ENCODE measurements at places on chromosomes 7 and 10. TPM values are rescaled to one million over a fixed set of nuclear protein-coding genes. Genes with fewer than 3 reads are reported as not detected.

DNA sequence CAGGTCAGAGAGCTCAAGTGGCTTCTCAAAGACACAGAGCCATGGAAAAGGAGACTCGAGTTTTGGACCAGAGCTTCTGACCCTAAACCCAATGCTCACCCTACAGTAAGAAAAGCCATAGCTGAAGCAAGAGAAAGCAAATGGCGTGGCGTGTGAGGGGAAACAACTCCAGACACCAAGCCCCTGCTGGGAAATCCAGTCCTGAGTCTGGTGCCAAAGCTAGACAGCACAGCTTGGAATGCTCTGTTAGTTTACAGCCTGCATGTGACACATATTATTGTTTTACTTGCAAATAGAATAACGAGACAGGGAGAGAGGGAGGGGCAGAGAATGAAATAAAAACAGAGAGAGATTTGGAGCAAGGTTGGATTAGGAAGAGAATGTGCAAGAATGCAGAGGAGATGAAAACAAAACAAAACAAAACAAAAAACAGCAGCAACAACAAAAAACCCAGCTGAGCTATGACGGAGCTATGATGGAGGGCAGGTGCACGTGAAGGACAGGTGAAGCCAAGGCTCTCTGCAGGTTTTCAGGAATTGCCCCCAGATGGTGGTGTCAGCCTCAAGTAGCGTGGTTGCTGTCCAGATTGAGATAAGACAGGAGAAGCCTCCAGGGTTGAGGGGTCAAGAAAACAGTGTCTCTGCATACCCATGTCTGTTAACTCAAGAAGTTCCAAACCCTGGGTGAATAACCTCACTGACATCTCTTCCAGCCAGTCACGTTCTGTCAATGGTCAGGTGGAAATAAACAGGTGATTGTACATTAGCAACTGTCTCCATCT, 69.7 kb upstream of the LRRC18 start:
- H3K4me1 ChIP-seq, result no peaks in the 10 kb centered on the region
- H3K4me3 ChIP-seq, result no peak overlapping the region
- DNase-seq, result no peak

GRCh38 chr7:109407756-109408155, 838.1 kb downstream of the DNAJB9 start:
- no peak for DNase-seq
- H3K4me1 ChIP-seq, result no peaks in the 10 kb centered on the region
- H3K36me3 ChIP-seq, result no peaks in the 10 kb centered on the region
- H3K4me3 ChIP-seq, result no peak overlapping the region
- H3K27ac ChIP-seq, result no peak overlapping the region

- H3K27ac ChIP-seq, result no peak overlapping the region
- H3K27me3 ChIP-seq, result peaks cover 36% of the 10 kb centered on the region
- no peaks in the 10 kb centered on the region for H3K4me1 ChIP-seq
- H3K4me3 ChIP-seq, result no peak overlapping the region
- no peak for DNase-seq
- H3K36me3 ChIP-seq, result no peaks in the 10 kb centered on the region
Observed at GRCh38 chr10:129405389-129405788, 61.7 kb upstream of the MGMT start.

DNA sequence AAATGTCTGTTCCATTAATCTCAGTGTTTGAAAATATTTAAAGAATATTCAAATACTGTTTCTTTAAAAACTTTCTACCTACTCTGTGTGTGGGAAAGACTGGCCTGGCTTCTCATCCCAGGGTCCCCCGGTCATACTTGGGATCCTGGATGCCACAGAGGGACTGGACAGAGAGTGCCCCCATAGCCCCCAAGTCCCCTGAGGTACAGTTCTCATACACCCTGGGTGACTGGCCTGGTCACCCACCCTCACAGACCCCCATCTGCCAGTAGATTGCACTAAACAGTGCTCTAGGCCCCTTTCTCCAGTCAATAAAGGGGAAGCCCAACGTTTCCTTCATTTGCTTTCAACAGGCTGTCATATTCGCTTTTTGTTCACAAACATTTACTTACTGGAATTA, 3.0 kb downstream of the TMEM273 start:
- H3K27me3 ChIP-seq, result no peaks in the 10 kb centered on the region
- H3K36me3 ChIP-seq, result no peaks in the 10 kb centered on the region
- peaks cover 25% of the 10 kb centered on the region for H3K4me1 ChIP-seq

GRCh38 chr10:77888356-77888703, 38.2 kb downstream of the DLG5 start:
- no peaks in the 10 kb centered on the region for H3K36me3 ChIP-seq
- H3K4me3 ChIP-seq, result no peak overlapping the region
- peak overlapping the region; percentile 73 for H3K27ac ChIP-seq
- DNase-seq, result no peak

GRCh38 chr10:6176691-6177231, 26.0 kb upstream of the PFKFB3 start:
- no peak overlapping the region for H3K27ac ChIP-seq
- H3K4me3 ChIP-seq, result no peak overlapping the region
- H3K36me3 ChIP-seq, result no peaks in the 10 kb centered on the region
- no peaks in the 10 kb centered on the region for H3K27me3 ChIP-seq

DNA sequence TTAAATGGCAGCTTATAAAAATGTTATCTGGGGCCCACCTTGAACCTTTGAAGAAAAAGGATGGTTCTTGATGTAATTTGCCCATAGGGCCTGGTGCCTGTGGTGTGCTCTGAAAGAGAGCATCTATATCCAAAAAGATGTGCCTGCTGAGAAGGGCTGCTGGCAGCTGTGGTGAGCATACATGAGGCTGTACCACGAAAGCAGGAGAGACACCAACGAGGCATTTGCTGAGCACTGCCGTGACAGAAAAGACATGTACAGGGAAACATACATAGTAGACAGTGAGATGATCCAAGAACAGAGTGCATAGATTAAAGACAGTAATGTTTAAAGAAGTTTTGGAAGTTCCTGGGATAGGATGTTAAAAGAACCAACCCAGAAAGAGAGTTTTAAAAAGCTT, 664.5 kb downstream of the PHTF2 start:
- H3K4me1 ChIP-seq, result no peaks in the 10 kb centered on the region
- no peak overlapping the region for H3K4me3 ChIP-seq
- DNase-seq, result no peak
- H3K36me3 ChIP-seq, result no peaks in the 10 kb centered on the region
- no peak overlapping the region for H3K27ac ChIP-seq

The LRIT1 gene
- total RNA-seq, result not detected

DNA sequence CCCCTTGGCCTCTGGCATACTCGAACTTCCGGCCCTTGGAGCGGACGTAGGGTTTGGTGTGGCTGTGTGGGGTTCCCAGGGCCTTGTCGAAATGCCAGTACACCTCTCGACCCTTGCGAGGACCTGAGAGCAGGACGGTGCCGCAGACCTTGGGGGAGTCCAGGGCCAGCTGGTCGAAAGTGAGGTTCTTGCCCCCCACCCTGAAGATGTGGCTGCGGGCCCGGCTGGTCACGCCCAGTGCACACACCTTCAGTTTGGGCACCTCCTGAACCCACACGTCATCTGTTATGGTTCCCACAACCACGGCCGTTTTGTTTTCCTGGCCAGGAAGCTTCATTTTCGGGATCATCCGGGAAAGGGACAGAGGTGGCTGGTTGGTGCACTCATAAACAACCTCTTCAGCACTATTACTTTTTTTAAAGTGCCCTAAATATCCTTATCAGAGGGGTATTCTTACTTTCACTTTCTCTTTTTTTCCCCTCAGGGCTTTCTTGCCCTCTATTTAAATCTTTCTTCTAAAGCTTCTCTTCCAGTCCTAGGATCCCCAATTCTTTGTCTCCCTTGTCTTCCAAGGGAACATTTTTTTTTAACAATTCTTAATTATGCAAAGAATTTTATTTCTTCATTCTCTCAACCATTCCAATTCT, 44.9 kb upstream of the FAM3C start:
- no peak overlapping the region for H3K27ac ChIP-seq
- no peak for DNase-seq
- H3K4me3 ChIP-seq, result no peak overlapping the region

- no peak overlapping the region for H3K4me3 ChIP-seq
- no peaks in the 10 kb centered on the region for H3K36me3 ChIP-seq
- H3K27ac ChIP-seq, result no peak overlapping the region
- H3K27me3 ChIP-seq, result peaks cover 82% of the 10 kb centered on the region
Observed at GRCh38 chr7:151252961-151253711, 4.6 kb upstream of the SMARCD3 start.

The POLR2J3 gene
- total RNA-seq, result 51.1 TPM

GRCh38 chr7:99171731-99172130, 27.8 kb upstream of the SMURF1 start:
- no peak overlapping the region for H3K4me3 ChIP-seq
- no peaks in the 10 kb centered on the region for H3K4me1 ChIP-seq
- H3K27me3 ChIP-seq, result no peaks in the 10 kb centered on the region
- DNase-seq, result no peak

DNA sequence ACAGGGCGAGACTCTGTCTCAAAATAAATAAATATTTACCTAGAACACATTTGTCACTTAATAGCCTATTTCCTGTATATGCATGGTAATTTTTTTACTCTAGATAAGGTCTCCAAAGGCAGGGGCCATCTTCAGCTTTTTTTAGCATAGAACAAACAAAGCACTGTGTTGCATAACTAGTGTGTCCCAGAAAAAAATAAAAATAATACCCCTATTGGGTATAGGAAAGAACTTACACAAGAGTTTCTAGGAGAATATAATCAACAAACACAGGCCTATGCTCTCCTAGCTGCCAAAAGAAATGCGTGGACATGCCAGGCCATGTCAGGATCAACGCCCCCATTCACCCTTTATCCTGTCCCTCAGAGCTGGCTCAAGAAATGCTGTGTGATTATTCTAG, 103.6 kb downstream of the PARD3 start:
- H3K4me1 ChIP-seq, result peaks cover 41% of the 10 kb centered on the region
- H3K27ac ChIP-seq, result no peak overlapping the region
- no peak overlapping the region for H3K4me3 ChIP-seq
- H3K27me3 ChIP-seq, result no peaks in the 10 kb centered on the region
- no peak for DNase-seq

- no peak overlapping the region for H3K27ac ChIP-seq
- DNase-seq, result no peak
- H3K36me3 ChIP-seq, result no peaks in the 10 kb centered on the region
- H3K4me1 ChIP-seq, result no peaks in the 10 kb centered on the region
- no peak overlapping the region for H3K4me3 ChIP-seq
Observed at GRCh38 chr7:150564006-150564405, 3.2 kb upstream of the GIMAP4 start.

The ADAM22 gene
- total RNA-seq, result 14.0 TPM

- H3K36me3 ChIP-seq, result no peaks in the 10 kb centered on the region
- no peak overlapping the region for H3K27ac ChIP-seq
- DNase-seq, result no peak
- H3K4me1 ChIP-seq, result no peaks in the 10 kb centered on the region
- no peak overlapping the region for H3K4me3 ChIP-seq
Observed at GRCh38 chr7:136925044-136925443, 56.6 kb downstream of the CHRM2 start.

DNA sequence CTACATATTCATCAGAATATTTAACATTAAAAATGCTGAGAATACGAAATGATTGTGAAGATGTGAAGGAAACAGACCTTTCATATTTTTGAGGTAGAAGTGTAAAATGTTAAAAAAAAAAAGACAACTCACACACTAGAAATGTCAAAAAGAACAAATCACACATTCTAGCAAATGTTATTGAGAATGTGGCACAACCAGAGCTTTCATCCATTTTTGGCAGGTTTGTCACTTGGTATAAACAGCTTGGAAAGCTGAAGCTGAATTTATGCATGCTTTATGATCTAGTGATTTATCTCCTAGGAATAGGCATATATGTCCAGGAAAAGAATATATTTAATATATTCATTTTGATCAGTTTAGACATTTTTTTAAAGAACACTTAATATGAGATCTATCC, 784.9 kb upstream of the GHITM start:
- DNase-seq, result no peak
- H3K27ac ChIP-seq, result no peak overlapping the region
- H3K4me1 ChIP-seq, result no peaks in the 10 kb centered on the region
- H3K27me3 ChIP-seq, result no peaks in the 10 kb centered on the region
- no peaks in the 10 kb centered on the region for H3K36me3 ChIP-seq

DNA sequence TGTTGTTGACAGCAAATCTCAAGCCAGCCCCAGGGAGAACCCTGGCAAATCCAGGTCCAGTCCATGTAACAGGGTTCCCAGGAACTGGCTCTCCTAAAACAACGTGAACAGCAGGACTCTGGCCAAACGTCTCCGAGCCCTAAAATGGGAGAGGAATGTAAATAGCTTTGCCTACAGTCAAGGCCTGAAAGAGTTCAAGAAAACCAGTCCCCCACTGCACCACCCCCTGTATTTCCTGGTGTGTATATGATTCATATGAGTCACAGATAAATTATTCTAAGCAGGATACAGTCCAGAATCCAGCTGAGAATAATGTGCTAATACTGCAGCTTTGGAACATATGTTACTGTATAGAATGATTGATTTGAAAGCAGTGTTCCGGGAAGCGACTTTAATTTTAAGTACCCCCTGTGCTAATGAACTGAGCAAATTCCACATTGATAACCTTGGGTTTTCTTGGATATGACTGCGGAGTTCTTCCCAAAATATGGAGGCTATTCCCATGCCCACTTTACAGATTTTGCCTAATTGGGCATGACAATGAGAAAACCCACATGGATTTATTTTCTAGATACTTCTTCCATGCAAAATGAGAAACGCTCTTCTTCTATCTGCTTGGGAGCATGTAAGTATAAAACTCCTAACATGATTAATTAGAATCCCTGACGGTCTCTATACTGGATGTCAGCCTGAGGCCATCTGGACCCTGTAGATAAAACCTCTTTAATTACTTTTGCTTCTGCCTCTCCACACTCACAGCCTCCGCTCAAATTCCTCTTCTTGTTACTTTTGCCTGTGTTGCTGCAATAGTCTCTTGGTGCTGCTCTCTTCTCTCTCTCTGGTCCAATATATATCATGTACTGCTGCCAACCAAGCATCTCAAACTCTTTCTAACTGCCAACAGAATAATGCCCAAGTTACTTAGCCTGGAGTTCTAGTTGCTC, 50.2 kb downstream of the LAMB4 start:
- H3K4me1 ChIP-seq, result peaks cover 10% of the 10 kb centered on the region
- no peaks in the 10 kb centered on the region for H3K36me3 ChIP-seq
- no peaks in the 10 kb centered on the region for H3K27me3 ChIP-seq
- no peak overlapping the region for H3K27ac ChIP-seq

- H3K36me3 ChIP-seq, result no peaks in the 10 kb centered on the region
- no peak for DNase-seq
- H3K27me3 ChIP-seq, result no peaks in the 10 kb centered on the region
- no peak overlapping the region for H3K27ac ChIP-seq
Observed at GRCh38 chr10:28837613-28838390, 160.5 kb downstream of the BAMBI start.

GRCh38 chr10:28728366-28728765, 51.0 kb downstream of the BAMBI start:
- H3K4me3 ChIP-seq, result no peak overlapping the region
- no peaks in the 10 kb centered on the region for H3K27me3 ChIP-seq
- DNase-seq, result peak; percentile 60

GRCh38 chr7:54841772-54842697, 83.0 kb upstream of the SEC61G start:
- H3K27ac ChIP-seq, result no peak overlapping the region
- no peak overlapping the region for H3K4me3 ChIP-seq
- H3K36me3 ChIP-seq, result no peaks in the 10 kb centered on the region
- DNase-seq, result peak; percentile 48
- peaks cover 48% of the 10 kb centered on the region for H3K4me1 ChIP-seq
- H3K27me3 ChIP-seq, result no peaks in the 10 kb centered on the region

Measured in PC-9 (cell line).